Stimulated activated CD8-positive, alpha-beta memory T cell treated with anti-CD3 and anti-CD28 coated beads, Interleukin-7, amount 100 ng/mL, for 48 hours (primary cell): ENCODE measurements at places on chromosomes 5 and 9.

- no peak for DNase-seq
These were observed 75.8 kb upstream of the ORM1 start for GRCh38 chr9:114247077-114247476.

DNA sequence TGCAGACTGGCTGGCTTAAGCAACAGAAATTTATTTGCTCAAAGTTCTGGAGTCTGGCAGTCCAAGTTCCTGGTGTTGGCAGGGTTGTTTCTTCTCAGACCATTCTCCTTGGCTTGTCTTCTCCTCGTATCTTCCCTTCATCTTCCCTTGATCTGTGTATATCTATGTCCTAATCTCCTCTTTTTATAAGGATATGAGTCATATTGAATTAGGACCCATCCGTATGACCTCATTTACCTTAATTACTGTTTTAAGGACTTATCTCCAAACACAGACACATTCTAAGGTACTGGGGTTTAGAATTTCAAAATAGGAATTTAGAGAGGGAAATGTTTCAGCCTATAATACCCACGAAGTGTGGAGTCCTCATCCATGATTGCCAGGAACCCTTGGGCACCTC lies 13.1 kb upstream of the LPAR1 start:
- DNase-seq, result no peak

DNA sequence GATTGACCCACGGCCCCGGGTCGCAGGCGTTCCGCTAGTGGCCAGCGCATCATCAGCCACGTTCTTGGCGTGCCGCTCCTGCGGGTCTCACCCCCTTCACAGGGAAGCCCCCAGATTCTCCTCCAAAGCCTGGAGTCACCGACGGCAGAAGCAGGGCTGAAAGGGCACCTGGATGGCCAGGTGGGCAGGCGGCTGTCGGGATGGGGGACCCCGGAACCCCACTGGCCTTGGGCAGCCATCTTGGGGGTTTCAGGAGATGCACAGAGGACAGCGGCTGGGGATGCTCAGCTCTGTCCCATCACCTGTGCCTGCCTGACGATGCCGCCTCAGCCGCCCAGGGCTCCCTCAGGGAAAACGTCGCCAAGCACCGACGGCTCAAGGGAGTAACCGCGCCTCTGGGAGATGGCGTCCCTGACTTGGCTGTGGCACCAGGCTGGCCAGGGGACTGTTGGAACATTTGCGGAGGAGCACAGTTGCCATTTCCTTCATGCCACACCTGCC lies 14.1 kb upstream of the SLC9A3 start:
- DNase-seq, result no peak

- no peak for DNase-seq
These were observed 3.9 kb upstream of the LSM11 start for GRCh38 chr5:157739388-157740228.

GRCh38 chr5:33701251-33701650 lies 190.5 kb downstream of the ADAMTS12 start:
- DNase-seq, result no peak

DNA sequence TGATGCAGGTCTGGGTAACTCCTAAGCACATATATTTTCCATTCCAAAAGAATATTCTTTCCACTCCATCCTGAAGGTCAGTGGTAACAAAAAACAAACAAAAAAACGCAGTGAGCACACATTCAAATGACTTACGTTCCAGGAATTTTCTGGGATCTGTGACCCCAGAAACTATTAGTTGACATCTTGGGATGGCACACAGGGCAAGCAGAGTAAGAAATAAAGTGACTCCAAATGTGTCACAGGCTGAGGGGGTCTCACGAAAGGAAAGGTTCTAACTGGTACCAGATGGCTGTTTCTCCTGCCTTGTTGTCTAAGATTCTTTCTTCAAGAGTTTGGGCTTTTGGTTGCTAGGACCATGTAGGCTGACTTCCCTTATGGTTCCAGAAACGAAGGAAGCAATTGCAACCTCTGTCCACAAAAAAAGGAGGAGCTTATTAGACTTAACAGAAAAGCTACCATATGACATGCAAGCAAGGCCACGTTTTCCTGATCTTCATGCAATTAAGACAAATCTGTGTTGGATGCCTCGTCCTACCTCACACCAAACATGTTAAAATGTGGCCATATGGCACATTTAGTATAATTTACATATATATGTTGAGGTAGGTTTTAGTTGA lies 32.7 kb downstream of the PTGS1 start:
- no peak for DNase-seq

DNA sequence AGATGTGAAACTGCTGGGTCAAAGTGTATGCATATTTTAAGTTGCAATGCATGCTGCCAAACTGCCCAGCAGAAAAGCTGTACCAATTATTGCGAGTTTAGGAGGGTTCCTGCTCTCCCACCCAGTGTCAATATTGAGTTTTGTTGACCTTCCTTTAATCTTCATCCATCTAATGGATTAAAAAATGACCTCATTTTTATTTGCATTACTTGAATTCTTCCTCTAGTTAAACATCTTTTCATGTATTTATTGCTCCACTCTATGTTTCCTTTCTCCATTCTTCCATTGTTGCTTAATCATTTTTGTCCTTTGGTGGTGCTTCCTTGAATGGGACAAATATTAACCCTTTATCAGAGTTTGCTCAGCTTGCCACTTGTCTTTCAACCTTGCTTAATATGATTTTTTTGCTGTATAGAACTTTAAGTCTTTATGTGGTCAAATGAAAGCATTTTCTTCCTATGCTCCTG lies 32.4 kb downstream of the TLE1 start:
- DNase-seq, result no peak

GRCh38 chr5:670396-671270 lies 22.5 kb downstream of the TPPP start:
- no peak for DNase-seq

GRCh38 chr9:27591093-27591492 lies 17.8 kb upstream of the C9orf72 start:
- no peak for DNase-seq

- no peak for DNase-seq
These were observed 133.0 kb upstream of the STK32A start for GRCh38 chr5:147101659-147102369.

- DNase-seq, result no peak
These were observed 73.6 kb upstream of the DAB2 start for GRCh38 chr5:39498278-39498952.

DNA sequence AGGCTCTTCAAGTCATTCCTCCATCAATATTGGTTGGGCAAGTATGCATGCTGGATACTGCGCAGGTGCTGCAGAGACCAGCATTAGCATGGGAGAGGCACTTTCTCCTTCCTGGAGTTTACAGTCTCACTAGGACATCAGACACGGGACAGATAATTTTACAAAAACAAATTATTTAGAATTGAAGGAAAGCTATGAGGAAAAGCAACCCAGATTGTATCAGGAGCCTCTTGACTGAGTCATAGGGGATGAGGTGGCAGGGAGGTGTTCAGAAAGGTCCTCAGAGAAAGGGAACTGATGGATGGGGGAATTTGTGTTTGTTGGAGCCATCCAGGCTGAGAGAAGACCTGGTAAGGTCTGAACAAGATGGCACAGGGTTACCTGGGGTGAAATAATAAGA lies 24.5 kb upstream of the RAB14 start:
- DNase-seq, result no peak

DNA sequence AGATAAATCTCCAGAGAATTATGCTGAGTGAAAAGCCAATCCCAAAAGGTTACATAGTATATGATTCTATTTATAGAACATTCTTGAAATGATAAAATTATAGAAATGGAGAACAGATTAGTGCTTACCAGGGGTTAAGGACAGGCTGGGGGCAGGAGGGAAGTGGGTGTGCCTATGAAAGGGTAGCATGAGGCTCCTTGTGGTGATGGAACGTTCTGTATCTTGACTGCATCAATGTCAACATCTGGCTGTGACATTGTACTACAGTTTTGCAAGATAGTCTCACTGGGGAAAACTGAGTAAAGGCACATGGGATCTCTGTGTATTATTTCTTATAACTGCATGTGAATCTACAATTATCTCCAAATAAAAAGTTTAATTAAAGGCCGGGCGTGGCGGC lies 22.3 kb downstream of the ORM2 start:
- no peak for DNase-seq

DNA sequence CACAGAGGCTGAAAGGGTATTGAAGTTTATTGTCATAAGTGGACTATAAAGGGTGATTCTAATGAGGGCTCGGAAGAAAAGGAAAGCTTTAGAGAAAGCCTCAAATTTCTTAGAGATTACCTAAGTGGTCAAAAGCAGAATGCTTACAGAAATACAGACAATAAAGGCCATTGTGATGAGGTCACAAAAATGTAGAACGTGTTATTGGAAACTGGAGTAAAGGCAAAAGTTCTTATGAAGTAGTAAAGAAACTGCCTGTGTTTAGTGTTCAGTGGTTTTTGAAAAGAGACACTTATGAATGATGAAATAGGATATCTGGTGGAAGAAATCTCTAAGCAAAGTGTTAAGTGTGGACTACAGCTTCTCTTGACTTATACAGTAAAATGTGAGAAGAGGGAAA lies 726.9 kb downstream of the DNAH5 start:
- DNase-seq, result no peak

DNA sequence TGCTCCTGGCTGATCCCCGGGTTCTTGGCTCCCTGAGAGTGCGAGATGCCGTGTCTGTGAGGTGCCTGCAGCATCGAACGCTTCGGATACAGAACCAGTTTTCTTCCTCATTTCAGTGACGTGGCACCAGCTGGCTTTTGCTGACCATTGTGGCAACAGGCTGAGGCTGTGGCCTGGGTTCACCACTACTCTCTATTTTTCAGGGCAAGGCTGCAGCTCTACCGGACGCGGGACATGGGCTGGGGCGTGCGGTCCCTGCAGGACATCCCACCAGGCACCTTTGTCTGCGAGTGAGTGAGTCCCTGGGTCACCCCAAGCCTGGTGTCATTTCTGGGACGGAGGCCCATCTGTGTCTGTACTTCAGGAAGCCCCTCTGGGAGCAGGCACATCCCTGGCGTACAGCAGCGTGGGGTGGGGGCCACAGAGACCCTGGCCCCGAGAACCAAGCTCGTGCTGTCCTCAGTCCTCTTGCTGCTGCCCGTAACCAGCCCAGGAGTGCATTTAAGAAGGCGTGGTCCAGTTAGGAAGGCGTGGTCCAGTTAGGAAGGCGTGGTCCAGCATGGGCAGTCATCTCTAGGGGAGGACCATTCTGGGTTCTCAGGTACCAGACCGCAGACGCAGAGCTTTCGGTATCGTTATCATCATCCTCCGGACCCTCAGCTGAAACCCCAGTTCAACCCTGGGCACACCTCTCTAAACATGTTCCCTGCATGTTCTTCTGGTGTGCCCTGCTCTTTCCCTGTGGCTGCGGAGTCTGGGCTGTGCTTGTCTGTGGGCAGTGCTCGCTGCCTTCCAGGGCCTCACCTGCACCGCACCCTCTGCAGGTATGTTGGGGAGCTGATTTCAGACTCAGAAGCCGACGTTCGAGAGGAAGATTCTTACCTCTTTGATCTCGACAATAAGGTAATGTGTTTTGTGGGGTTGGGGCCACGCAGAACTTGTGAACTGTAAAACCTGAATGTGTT lies 60.1 kb upstream of the CACNA1B start:
- DNase-seq, result no peak

GRCh38 chr9:104118916-104119315 lies 24.8 kb downstream of the SMC2 start:
- no peak for DNase-seq

GRCh38 chr9:103992938-103993579 lies 101.0 kb upstream of the SMC2 start:
- no peak for DNase-seq

GRCh38 chr9:128141604-128142003 lies 7.6 kb upstream of the LCN2 start:
- DNase-seq, result no peak

- DNase-seq, result no peak
These were observed 371.6 kb downstream of the KDM4C start for GRCh38 chr9:7129391-7129790.

GRCh38 chr5:171436804-171437285 lies 17.4 kb downstream of the FGF18 start:
- no peak for DNase-seq

DNA sequence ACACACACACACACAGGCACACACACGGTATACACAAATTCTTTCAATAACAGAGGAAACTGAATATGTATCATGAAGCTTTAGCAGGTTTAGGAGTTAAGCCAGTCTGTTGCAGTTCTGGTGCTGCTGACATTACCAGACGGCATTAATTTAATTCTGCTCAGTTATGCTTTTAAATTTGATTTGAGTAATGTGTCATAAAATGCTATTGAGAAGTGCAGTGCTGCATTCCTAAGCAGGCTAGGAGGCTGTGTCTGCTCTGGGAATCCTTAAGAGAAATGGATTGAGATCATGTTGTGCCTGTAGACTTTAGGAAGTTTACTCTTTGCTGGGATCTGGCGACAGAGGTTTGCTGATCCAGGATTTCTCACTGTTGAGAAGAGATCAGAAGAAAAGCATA lies 733.8 kb downstream of the BRINP1 start:
- no peak for DNase-seq

GRCh38 chr5:68257210-68257609 lies 41.7 kb downstream of the PIK3R1 start:
- no peak for DNase-seq

GRCh38 chr5:146440870-146441495 lies 6.2 kb upstream of the TCERG1 start:
- DNase-seq, result no peak

DNA sequence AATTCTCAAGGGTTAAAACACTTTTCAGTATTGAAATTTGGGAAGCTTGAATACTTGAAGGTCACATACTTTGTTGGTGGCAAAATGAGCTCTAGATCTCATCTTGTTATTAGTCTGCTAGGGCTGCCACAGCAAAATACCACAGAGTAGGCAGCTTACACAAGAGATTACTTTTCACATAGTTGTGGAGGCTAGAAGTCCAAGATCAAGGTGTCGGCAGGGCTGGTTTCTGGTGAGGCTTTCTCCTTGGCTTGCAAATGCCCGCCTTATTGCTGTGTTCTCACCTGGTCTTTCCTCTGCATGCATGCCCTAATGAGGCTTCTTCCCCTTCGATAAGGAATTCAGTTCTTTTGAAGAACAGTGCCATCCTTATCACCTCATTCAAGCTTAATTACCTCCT lies 270.8 kb upstream of the ANKRD55 start:
- no peak for DNase-seq

DNA sequence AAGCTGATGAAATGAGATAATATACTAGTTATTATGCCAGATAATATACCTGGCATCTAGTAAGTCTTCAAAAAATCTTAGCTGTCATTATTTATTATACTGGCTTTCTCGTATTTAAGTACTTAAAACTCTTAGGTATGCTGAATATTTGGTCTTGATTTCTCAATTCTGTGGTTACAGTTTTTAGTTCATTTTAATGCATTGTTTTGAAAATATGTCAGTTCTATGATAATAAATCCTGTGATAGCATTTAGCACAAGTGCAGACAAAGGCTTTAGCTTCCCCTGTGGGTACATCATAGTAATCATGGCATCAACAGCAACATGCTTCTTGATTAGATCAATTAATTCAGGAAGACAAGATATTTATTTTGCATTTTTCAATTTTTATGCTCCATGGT lies 133.0 kb downstream of the SMC2 start:
- DNase-seq, result no peak

DNA sequence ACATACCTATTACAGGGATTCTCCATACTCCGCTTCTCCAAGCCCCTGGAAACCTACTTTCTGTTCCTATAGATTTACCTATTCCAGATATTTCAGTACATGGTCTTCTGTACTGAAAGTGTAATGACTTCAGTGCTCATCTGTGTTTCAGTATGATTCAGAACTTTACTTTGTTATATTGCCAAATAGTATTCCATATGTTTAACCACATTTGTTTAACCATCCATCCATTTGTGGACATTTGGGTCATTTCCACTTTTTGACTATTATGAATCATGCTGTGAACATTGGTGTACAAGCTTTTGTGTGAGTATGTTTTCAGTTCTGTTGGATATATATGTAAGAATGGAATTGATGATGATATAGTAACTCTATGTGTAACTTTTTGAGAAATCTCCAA lies 188.9 kb downstream of the PDZD2 start:
- no peak for DNase-seq
